ENCODE measurements at places on chromosomes 11 and 22. TPM values are rescaled to one million over a fixed set of nuclear protein-coding genes. Genes with fewer than 3 reads are reported as not detected.

NAP1L4 gene
- total RNA-seq: 140 TPM

CTSW gene
- total RNA-seq: 0.40 TPM

SNX32 gene
- total RNA-seq: 0.69 TPM

SLN gene
- total RNA-seq: not detected

ASCL2 gene
- not detected for total RNA-seq

POTEH gene
- not detected for total RNA-seq

TNNT3 gene
- total RNA-seq: not detected

GAB4 gene
- total RNA-seq: not detected

DNA sequence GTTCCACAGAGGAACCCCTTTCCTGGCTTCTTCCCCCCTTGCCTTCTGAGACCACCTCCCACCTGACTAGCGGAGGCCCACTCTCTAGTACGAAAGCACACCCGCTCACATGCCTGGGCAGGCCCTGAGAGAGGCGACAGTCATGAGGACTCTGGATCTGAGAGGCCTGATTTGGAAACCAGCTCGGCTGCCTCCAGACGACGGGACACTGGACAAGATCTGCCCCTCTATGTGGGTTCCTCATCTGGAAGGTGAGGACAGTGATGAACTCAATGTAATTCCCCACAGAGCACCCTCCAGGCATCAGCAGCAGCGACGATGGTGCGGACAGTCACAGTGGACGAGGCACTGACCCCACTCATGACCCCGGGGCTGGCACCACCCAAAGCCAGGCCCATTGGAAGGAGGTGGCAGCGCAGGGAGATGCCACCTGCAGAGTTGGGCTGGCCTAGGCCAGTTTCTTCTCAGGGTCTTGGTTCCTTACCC is 7.5 kb downstream of the SULT4A1 start:
- no peak for DNase-seq

- DNase-seq: no peak
Measured at GRCh38 chr11:44028816-44029506, 18.8 kb upstream of the ACCSL start.

GRCh38 chr11:96486890-96487611 is 97.2 kb downstream of the JRKL start:
- DNase-seq: no peak

DNA sequence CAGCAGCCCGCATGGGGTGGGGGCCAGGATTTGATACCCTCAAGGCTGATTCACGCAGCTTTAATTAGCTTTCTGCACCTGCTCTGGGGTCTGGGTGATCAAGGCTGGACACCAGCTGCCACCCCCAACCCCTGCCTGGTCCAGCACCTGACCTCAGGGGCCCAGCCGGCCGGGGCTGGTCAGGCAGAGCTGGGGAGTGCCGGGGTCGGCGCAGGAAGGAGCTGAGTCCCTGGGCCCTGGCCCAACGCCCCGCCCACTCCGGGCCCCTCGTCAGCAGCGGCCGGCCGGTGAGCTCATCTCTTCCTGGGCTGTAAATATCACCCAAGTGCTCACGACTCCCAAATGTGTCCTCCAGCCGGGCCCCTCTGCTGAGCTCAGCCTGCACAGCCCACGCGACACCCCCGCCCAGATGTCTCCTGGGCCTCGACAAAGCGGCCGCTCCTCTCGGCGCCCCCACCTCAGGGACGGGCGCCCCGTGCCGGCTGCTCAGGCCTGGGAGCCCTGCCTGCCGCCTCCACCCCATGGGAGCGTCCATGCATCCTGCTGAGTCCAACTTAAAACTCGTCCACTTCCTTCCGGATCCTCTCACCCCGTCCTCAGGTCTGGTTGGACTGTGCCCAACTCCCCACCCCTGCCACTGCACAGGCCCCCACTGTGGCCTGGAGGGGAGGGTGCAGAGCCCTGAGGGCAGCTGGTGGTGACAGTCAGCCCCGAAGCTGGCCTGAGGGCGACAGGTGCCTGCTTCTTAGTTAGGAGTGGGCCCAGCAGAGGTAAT is 29.0 kb downstream of the RTN4R start:
- no peak for DNase-seq

GRCh38 chr11:88428959-88429358 is 91.4 kb upstream of the CTSC start:
- DNase-seq: no peak

GRCh38 chr11:123299721-123300120 is 104.7 kb upstream of the CLMP start:
- no peak for DNase-seq

DNA sequence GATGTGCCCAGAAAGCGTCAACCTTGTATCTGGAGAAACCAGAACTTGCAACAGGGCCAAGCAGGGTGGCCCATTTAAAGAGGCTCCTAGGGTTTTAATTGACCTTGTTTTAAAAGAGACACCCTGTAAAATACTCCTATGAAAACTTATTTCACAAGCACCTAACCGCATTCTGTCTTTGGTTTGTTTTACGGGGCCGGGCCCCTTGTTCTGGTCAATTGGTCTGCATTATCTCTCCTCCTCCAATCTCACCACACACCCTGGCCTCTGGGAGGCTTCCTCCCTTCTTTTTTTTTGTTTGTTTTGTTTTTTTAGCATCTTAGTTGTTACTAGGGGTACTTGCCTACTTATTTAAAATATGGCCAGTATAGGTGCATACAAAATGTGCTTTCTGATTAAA is 4.7 kb downstream of the EHF start:
- no peak for DNase-seq

GRCh38 chr11:71213696-71214552 is 38.5 kb downstream of the SHANK2 start:
- no peak for DNase-seq

DNA sequence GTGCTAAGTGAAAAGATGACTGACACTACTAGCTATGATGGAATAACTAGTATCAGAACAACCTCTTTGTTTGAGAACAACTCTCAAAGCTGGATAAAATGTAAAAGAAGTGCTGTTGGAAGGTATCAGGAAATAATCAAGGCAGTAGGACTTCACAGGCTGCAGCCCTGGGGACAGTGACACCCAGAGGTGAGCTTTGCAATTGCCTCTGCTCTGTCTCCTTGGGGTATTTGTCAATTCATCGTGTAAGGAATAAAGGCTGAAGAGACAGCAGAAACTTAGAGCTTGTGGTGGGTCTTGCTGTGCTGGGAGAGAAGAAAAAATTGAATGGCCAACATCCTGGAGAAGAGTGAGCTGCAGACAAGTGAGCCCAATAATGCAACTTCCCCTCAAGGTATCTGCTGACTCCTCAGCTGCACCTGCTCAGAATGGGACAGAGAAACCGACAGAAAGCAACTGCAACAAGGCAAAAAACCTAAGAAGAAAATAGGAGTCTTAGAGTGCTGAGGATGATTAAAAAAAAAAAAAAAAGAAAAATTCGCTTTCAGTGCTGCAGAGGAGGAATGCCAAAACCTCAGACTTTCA is 141.1 kb downstream of the RCN1 start:
- DNase-seq: peak; percentile 27

DNA sequence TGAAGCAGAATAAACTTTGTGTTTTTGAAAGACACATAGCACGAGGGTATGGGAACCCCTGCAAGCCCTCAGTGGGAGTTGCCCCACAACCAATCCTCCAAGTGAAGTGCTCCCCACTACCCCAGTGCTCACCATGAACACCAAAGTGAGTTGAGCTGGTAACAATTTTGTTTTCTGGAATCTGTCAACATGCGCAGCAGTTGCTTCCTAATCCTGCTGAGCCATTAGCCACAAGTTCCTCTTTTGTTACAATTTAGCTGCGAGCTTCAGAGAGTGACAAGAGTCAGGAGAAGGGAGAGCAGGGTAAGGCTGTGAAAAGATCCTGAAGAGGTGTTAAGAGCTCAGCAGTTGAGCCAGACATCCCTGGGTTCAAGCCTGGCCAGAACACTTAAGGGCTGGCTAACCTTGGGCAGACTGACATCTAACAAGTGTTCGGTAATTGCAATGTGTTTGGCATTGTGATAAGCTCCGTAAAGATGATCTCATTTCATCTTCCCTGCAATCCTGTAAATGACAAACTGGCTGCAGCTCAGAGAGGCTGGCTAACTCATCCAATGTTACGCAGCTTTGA is 24.1 kb upstream of the ASPHD2 start:
- peak; percentile 32 for DNase-seq

DNA sequence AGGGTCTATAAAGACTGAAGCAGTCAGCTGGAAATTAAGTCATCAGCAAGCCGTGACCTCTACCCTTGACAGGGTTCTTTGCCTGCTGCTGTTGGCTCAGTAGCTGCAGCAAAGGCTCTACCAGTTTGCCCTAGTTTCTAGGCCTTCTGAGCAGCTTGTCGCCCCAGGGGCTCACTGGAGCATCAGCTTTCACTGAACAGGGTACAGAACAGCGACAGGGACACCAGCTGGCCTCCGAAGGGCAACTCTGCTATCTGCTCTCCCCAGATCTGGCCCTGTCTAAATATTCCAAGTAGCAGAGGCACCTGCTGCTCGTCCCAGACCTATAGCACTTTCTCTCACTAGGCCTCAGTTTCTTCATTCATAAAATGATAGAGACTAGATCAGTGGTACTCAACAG is 42.4 kb downstream of the SMCO4 start:
- no peak for DNase-seq

- no peak for DNase-seq
Measured at GRCh38 chr11:29802522-29802921, 214.3 kb downstream of the KCNA4 start.

DNA sequence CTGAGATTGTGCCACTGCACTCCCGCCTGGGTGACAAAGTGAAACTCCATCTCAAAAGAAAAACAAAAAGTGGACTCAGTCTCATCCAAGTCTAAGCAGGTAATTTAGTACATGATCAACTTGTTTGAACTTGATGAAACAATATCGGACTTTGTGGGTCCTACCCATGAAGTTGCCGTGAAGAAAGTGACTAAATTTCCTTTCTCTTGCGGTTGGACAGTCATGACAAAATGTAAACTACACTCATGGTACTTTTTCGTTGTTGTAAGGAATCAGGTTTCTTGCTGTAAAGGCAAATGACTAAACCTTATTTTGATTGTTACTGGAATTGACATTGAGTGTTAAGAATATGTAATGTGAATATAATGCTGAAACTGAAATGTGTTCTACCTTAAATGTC is 164.5 kb upstream of the PLET1 start:
- DNase-seq: no peak

DNA sequence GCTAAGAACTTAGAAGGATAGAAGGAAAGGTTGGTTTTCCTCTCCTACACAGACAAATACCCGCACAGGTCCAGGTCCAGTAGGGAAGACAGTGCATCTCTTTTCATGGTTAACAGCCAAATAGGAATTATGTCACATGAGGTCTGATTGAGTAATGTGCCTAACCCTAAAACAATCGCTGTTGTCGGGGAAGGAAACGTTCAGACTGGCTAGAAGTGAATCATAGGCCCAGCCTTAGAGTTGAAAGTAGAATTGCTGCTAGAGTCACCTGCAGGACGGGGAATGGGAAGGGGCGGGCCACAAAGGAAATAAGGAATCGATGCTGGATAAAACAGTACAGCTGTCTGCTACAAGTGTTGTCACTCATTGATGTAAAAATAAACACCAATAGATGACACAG is 12.4 kb upstream of the HTATIP2 start:
- no peak for DNase-seq

DNA sequence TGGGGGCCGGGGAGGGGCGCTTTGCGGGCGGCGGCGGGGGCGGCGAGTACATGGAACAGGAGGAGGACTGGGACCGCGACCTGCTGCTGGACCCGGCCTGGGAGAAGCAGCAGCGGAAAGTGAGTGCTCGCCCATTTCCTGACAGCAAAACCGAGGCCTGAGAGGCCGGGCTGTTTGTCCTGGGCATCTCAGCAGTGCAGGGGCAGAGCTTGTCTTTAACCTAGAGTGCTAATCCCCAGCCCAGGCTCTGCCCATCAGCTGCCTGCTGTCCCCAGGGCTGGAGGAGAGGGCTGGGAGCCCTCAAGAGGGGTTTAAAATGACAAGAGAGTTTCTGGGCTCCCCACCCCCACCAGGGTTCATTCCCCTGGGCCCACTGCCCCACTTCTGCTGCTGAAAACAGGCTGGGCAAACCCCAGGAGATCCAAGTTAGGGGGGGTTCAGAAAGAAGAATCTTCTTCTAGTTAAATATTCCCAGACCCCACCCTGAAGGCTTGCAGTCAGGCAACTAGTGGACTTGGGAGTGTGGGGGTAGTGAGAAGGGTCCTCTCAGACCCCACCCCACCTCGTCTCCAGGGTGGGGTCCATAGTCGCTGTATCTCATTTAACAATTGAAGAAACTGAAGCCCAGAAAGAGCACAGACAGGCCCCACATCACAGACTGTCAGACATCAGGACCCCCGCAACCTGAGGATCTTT is 411 bp downstream of the ACTN3 start:
- no peak for DNase-seq

- DNase-seq: no peak
Measured at GRCh38 chr22:45237065-45237990, 3.4 kb downstream of the KIAA0930 start.

DNA sequence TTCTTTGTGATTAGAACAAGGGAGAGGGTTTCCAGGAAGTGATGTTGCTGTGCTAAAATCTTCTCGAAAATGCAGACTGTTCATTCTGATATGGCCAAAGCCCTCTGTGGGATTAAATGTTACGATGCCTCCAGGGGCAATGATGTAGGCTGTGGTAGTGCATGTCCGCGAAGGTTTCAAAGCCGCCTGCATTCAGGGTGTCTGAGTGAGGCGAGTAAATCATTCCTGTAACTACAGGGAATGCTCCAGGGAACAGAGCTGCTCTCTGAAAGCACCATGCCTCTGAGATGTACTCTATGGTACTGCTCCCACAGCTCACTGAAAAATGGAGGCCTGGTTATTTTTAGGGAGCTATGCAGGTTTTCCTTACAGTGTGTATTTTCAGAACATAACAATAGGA is 21.2 kb downstream of the PDGFD start:
- DNase-seq: no peak

- DNase-seq: no peak
Measured at GRCh38 chr11:128628325-128628673, 40.9 kb upstream of the ETS1 start.

- no peak for DNase-seq
Measured at GRCh38 chr11:34994854-34995253, 78.4 kb downstream of the PDHX start.

DNA sequence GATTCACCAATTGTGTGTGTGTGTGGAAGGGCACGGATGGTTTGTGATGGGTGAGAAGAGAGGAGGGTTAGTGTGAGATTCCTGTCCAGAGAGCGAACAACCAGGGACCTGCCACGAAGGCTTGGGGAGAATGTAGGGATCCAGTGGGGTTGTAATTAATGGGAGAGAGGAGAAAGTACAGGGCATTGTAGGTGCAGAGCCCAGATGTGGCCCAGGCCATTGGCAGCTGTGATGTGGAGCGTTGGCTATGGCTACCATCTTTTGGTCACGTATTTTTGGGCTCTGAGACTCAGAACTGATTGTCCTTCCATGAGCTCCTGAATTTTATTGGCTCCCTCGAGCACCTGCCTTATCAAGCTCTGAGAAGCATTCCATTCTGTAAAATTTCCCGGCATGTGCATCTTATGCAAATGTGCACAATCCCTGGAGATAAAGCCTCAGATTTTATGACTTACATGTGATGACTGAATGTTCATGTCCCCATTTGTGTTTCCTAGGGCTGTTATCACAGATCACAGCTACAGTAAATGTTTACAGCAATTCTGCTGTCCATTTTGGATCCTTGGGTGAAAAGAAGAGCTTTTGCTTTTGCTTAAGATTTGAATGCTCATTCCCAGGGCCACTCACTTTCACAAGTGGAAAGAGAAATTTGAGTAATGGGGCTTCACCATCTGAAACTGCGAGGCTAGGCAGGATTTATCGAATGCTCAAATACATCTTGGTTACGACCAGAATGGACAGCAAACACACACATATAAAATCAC is 33.1 kb downstream of the SLC5A1 start:
- DNase-seq: no peak

GRCh38 chr11:41935241-41935640 is 475.8 kb upstream of the LRRC4C start:
- DNase-seq: no peak

Data from LHCN-M2 (cell line).